ENCODE measurements at places on chromosomes 3 and 15.

GRCh38 chr3:139122221-139122581, 77.5 kb upstream of the PRR23C start:
- DNase-seq = peak; percentile 8

DNA sequence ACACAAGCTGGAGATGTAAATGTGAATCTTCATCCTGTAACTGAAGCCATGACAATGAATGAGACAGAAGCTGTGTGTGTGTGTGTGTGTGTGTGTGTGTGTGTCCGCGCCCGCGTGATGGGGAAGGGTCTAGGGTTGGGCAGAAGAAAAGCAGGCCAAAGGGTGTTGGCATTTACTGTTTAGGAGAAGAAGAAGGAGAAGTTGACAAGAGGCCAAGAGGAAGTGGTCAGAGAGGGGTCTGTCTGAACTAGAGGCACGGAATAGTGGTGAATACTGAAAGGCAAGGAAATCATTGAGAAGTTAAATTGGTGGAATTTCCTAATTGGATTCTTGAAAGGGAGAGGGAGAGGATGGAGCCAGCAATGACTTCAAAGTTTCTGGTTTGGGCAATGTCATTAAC, 5.6 kb upstream of the NCEH1 start:
- no peak for DNase-seq

GRCh38 chr15:62108411-62108810, 41.6 kb downstream of the C2CD4A start:
- DNase-seq = no peak

GRCh38 chr3:158847452-158847821, 45.6 kb downstream of the MFSD1 start:
- peak; percentile 10 for DNase-seq

- no peak for DNase-seq
Measured at GRCh38 chr3:79765911-79766310, 1.9 kb downstream of the ROBO1 start.

DNA sequence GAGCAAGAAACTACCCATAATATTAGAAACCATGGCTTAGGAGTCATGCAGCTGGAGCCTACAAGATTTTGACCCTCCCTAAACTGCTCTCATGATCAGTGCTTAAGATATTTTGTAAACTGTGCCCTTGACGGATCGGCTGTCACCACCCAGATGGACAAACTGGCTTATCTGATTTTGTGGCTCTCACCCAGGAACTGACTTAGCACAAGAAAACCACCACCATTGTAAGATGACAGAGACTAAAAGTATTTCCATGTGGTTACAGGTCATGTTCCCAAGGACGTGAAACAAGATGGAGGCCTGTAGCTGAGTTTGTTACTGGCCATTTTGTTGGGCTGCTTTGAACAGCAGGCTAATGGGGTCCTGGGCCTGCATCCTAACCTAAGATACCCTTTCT, 940.9 kb downstream of the OTOL1 start:
- DNase-seq = no peak

DNA sequence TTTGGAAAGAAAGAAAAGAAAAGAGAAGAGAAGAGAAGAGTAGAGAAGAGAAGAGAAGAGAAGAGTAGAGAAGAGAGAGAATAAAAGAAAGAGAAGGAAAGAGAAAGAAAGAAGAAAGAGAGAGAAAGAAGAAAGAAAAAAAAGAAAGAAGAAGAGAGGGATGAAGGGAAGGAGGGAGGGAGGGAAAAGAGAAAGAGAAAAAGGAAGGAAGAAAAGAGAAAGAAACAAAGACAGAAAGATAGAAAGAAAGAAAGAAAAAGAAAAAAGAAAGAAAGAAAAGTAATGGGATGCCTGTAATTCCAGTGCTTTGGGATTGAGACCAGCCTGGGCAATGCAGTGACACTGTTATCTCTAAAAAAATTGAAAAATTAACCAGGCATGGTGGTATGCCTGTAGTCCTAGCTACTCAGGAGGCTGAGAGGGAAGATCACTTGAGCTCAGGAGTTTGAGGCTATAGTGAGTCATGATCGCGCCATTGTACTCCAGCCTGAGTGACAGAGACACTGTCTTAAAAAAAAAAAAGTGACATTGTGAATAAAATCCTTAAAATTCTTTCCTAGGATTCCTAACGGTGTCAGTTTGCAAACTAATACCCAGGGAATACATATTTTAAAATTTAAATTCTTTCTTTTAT, 1.7 kb downstream of the RASL12 start:
- no peak for DNase-seq

DNA sequence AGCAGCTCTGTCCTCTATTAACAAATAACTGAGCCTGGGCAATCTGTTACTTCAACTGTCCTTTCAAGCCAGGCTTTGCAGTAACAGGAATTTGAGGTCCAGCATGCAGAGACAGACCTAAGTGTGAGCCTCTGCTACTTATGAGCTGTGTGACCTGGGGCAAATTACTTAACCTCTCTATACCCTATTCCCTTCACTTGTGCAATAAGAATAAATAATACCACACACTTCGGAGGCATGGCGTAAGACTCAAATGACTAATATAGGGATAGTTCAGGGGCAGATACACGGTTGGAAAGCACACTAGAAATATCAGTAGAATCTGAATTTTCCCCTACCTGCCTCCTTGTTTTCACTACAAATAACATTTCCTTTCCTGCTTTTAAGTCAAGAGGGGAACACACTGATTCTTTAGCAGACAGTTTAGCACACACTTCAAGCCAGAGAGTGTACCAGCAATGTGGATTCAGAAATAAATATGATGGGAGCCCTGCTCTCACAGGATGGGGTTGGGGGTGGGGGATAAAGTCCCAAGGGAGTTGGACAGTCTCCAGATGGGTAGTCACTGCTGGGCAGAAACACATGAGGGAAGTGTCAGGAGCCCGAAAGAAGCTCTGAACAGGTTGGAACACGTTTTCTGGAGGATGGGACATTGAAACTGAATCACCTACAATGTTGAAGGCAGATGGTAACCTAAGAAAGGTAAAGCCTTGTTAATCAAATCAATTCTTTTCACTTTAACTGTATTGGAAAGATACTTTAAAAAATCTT, 61.8 kb upstream of the RBP1 start:
- no peak for DNase-seq
